ENCODE measurements at places on chromosomes 16 and 17.

DNA sequence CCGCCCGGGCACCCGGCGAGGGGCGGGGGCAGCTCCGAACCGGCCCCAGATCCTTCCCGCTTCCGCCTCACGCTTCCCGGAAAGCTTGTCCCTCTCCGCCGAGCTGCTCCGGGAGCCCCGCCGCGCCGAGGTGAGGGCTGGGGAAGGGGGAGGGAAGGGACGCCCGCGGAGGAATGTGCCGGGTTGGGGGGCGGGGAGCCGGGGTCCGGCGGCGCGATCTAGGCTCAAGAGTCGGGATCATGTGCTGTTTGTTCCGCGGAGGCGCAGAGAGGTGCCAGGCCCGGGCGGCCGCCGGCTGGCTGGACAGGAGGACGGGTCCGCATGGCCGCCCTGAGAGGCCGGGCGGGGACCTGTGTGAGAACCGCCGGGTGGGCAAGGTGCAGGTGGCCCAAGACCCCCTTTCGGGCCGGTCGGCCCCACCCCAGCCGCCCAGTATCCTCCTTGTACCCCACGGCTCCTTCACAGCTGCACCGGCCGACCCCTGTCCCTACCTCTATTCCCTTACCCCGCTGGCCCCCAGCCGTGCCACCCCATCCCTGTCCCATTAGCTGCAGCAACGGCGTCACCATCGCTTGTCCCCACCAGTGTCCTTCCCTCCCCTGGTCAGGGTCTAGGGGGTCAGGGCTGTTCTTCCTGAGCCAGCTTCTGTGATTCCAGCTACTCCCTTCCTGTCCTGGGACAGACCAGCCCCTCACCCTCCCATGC, 429 bp downstream of the KIF1C start:
- DNase-seq = no peak

DNA sequence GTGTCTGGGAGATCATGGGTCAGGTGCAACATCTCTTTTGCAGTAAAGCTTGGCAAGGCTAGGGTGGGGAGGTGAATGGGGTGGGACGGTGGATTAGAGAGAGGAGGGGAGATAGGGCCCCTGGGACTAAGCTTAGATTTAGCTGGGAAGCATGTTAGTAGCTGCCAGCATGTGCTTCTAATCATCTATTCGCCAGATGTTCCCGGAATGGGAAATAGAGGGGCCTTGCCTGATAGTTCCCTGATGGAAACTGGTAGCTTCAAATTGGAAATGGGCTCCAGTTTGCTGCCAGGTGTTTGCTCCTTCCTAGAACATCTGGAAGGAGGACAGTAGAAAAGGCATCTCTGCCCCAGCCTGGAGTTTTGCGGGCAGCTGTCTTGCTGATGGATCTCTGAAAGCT, 176.1 kb downstream of the CCDC182 start:
- DNase-seq = no peak

DNA sequence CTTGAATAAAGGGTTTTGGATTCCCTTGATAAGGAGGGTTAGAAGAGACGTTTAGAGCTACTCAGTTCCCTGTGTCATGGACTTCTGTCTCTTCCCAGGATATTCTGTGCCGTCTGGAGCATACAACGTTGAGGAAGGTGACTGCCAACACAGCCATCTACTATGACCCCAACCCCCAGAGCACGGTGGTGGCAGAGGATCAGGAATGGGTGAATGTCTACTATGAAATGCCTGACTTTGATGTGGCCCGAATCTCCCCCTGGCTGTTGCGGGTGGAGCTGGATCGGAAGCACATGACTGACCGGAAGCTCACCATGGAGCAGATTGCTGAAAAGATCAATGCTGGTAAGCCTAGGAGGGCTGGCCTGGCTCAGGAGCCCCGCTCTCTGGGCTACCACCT, 24.7 kb downstream of the POLR2A start:
- no peak for DNase-seq

DNA sequence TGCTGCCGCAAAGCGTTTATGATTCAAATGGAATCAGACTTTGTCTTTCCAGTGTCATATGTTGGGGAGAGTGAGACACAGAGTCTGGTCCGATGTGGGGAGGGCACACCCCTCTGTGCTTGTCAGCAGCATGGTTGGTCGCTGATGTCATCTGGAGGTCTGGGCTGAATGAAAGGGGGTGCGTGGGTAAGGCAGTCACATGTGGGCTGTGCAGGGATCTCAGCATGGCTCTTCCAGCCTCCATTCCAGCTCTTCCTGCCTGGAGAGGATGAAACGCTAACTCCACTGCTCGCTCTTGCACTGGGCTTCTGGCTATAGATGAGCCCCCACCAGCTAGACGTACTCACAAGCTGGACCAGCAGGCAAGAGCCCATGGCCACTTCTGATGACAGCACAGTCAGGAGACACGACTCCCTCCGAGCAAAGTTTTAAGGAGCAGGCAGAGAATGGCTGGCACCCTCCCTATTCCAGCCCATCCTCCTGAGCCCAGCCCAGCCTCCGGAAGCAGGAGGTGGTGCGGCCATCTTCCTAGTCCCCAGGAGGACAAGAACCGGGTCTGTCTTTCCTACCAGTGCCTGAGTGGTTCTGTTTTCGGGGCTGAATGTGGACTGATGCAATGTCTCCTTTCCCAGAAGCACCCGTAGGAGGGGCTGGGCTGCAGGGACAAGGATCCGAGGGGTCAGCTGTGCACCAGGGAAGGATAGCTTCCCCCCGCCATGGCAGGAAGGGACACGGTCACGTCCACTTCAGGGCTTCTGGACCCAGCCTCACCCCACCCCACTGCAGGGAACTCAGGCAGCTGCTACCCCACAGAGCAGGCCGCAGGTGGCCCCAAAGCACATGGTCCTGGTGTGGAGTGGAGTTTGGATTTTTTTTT, 41.5 kb upstream of the CBFA2T3 start:
- no peak for DNase-seq

DNA sequence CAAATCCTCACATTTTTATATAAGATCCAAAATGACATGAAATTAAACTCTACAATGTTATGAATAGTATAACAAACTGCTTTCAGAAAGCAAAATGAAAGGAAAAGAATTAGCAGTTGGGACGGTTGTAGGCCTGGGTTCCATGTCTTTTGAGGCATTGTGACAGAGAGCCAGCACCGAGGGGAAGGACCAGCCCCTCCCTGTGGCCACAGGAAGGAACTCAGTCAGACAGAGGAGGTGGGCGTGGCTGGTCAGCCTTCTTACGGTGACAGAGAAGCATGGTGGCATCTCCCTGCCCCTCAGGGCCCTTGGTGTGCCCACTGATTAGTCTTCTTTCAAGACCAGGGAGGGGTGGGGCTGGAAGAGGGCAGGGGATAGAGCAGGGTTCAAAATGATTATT, 5.7 kb downstream of the ZNF319 start:
- no peak for DNase-seq

GRCh38 chr17:46020998-46021397, 21.9 kb downstream of the STH start:
- DNase-seq = no peak

GRCh38 chr16:83619381-83620150, 188.2 kb upstream of the HSBP1 start:
- no peak for DNase-seq

- DNase-seq = no peak
Measured at GRCh38 chr17:48441231-48441711, 11.3 kb upstream of the SKAP1 start.

DNA sequence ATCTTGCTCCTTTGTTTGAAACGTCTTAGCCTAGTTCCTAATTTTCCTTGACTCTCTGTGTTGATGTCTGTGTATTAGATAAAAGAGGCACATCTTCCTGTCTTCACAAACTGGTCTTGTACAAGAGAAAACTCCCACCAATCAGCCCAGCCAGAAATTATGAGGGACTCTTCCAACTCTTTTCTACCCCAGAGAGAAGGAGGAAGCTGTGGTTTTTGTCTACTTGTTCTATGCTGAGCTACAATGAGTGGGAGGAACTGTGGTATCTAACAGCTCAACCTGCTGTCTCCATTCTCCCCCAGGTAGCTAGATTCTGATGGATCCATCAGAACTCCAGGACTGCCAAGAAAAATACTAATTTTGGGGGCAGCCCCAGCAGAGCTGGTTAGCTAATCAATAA, 392.5 kb downstream of the HS3ST3B1 start:
- DNase-seq = no peak

GRCh38 chr16:1532771-1533170, 695 bp upstream of the TMEM204 start:
- DNase-seq = no peak

DNA sequence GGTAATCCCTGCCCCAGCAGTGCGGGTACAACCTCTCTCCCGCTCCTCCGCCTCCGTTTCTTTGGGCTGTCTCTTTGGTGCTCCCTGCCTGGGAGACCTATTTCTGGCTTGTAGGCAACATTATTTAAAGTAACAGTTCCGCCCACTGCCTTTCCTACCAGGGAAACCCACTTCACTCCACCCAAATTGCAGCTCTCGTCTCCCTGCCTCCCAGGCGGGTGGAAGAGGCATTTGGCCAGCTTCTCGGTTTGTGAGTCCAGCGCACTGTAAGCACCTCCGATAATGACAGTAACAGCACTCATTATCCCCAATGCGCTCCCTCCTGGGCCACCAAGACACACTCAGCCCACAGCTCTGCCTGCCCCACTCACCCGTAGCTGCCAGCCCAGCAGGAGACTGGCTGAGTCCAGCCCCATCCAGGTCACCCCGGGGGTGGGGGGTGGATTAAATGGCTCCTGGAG, 165.1 kb upstream of the CDC42EP4 start:
- DNase-seq = no peak

DNA sequence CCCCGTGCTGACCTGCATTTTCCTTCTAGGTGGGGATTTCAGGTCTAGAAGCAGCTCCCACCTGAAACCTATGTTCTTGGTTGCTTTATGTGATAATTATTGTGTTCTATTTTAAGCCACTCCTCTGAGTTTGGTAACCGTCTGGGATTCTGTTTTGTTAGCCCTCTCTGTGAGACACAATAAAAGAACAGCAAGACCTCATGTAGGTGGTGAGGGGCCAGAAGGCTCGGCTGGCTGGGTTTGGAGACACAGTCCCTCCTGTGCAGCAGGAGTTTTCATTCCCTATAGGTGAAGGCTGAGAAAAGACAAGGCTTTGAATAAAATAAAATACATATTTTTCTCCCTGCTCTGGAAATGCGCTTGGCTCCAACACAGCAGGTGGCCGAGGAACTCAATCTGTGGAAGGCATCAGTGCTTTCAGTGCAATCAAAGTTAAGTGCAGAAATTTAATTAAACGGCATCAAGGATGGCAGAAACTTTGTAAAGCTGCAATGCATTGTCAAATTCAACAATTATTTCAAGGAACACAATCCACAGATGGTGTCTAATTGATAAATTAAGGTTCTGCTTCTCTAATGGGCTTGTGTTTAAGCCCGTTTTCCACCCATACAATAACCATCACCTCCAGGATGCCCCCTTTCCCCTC, 107.8 kb downstream of the MSI2 start:
- DNase-seq = no peak

DNA sequence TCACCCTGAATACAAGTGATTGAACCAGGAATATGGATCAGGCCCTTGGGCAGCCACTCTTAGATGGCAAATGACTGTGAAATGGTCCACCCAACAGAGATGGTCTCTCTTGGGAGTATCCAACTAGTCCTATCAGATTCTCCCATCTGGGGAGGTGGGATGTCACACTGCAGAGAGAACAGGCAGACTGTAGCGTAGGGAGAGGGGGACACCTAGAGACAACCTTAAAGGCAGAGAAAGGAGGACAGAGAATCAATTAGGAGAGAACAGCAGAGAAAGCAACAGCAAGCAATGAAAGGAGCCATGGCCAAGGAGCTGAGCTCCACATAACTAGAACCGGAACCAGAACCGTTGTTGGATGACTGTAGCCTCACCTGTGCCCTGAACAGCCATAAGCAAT, 37.2 kb downstream of the IQCK start:
- no peak for DNase-seq

DNA sequence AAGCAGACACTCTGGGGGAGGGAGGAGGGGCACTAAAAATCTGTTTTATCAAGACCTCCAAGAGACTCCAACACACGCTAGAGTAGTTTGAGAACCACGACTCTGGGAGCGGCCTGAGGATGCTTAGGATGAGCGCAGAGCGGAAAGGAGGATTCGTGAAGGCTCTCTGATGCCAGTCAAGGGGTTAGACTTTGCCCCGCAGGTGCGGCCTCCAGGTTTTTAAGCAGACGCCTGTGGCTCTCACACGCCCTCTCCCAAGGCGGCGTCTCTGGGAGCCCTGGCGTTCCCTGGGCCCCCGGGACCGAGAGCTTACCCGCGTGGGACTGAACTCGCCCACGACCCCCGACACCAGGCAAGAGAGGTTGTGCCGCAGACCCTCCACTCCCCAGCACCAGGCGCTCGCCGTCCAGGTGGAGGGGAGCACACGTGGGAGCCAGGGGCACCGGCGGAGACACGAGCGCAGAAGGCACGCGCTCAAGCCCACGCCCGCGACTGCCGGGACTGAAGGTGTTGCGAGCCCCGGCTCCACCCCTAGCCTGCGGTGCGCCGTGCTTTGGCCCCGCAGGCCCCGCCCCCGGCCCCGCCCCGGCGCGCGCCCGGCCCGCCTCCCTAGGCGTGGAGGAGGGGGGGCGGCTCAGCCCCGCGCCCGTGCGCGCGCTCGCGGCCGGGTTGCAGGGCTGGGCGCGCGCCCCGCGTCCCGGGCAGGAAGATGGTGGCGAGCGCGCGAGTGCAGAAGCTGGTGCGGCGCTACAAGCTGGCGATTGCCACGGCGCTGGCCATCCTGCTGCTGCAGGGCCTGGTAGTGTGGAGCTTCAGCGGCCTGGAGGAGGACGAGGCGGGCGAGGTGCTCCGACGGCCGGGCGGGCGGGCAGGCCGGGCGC, at the start of gene XYLT2:
Gene XYLT2 (plus strand): TSS at position 695 of the 881 bp plus-strand sequence. CDS start 15 bp downstream, at position 710.
- DNase-seq = peak; percentile 61

DNA sequence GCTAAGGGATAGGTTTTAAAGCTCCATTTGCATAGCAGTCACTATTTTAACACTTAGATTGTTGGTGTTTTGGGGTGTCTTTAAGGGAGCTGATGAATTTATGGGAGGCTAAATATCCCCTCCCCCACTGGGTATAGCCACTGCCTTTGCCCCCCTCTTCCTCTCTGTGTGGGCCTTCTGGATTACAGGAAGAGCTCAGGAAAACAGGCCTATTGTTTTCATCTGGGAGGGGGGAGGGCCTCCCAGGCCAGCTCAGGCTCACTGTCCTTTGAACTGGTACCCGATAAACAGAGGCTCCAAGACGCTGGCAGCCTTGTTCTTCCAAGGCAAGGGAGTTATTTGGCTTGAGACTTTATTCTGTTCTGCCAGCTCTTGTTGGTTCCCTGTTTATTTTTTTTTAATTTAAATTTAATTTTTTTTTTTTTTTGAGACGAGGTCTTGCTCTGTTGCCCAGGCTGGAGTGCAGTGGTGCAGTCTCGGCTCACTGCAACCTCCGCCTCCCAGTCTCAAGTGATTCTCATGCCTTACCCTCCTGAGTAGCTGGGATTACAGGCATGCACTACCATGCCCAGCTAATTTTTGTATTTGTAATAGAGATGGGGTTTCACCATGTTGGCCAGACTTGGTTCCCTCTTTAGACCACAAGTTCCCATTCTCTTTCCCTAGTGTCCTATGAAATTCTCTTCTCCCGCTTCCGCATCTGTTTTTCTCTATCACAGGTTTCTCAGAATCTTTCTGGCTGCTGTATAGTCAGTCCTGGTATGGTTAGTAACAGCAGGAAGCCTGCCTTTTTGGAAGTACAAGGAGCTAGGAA, 25.1 kb downstream of the MINK1 start:
- DNase-seq = no peak

Measured in NCI-H446 treated with DMSO at 0.1 percent for 48 hours (cell line).